ENCODE measurements at places on chromosomes 6 and 20.

- no peak for DNase-seq
Observed at GRCh38 chr20:50959543-50960126, 1.0 kb downstream of the MOCS3 start.

DNA sequence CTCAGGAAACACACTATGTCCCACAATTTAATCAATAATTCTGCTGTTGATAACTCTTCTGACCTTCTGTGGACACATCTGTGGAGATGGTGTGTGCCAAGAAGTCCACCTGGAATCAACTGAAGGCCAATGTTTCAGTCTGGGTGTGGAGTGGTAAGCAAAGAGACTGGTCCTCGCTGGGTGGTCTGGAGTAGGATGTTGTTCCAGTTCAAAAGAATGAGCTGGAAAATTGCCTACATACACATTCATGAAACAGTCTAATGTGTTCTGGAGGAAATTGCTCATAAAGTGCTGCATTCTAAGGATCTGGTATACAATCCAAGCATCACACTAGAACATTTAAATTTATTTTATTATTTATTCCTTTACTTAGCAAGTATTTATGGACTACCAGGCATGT lies 33.9 kb upstream of the TBX18 start:
- DNase-seq: no peak

DNA sequence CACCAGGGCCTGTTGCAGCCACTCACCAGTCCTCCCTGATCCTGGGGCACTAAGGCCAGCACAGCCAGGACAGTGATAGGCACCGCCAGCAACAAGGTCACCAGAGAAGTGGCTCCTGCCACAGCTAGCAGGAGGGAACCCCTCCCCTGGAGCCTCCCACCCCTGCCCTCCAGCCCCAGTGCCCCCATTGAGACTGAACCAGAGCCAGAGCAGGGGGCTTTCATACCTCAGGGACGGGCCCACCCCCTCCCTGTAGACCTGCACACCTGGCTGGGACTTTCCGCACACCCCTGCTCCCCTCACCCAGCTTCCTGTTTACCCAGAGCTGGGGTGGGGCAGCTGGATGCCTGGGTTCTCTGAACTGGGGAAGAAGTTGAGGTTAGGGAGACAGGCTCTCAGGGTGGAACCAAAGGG lies at the start of gene LTB:
Gene LTB (minus strand): TSS at position 195 of the 414 bp plus-strand sequence. CDS start 7 bp downstream, at position 188.
- DNase-seq: peak; percentile 62

DNA sequence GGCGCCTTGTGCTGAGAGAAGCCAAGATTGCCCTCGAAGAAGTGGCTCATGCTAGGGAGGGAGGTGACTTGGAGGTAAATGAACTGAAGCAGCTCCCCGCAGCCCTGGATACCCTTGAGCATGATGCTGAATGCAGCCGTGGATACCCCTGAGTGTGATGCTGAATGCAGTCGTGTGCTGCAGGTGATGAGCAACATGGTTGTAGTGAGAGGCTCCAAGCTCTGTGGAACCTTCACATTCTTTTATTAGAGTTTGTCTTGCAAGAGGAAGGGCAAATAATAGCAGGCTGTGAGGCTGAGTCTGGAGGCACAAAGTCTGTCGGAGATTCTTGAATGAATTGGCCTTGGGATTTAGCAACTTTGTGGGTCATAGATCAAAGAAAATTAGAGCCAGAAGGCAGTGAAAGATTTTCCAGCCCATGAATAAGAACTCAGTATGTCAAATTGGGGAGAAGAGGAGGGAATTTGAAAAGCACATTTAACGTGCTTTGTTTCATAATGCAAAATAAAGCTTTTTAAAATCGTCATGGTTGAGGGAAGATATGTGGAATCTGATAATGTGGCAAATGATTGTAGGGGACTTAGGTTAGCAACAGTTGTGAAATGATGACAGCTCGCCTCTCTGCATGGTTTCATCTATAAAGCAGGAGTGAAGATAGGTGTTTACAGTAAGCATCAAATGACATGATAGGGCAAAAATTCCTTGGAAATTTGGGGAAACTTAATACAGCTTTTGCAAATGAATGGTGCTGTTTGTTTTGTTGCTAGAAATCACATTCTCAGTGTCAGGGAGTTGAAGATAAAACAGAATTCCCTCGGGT lies 120.1 kb upstream of the TIAM2 start:
- no peak for DNase-seq

DNA sequence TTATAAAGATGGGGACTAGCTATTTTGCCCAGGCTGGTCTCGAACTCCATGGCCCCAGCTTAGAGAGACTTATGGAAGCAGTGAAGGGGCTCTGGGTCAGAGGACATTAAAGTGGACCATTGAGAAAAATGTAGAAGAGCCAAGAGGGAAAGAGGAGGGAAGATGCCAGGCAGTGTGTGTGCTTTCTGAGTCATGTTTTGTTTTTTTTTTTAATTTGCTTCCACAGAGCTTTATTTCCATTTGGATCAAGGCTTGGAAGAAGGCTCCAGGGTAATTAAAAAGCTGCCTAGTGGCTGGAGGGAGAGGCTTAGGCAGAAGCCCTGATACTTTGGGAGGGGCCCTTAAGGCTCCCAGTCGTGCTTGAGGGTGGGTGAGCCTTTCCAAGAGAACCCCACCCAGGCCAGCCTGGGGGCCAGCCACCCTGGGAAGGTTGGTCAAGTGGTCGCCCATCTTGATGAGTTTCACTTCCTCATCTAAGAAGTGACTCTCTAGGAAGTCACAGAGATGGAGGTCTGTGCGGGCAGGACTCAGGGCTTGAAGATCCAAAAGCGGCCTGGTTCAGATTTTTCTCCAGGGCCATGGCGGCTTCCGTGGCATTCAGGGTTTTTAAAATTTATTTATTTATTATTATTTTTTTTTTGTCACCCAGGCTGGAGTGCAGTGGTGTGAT lies 3.0 kb upstream of the ZNF335 start:
- DNase-seq: no peak

- DNase-seq: no peak
Observed at GRCh38 chr6:17902974-17903373, 84.5 kb downstream of the KIF13A start.

- no peak for DNase-seq
Observed at GRCh38 chr6:30465595-30466306, 23.6 kb upstream of the HLA-E start.

GRCh38 chr20:6914986-6915385 lies 147.5 kb downstream of the BMP2 start:
- DNase-seq: no peak

- no peak for DNase-seq
Observed at GRCh38 chr6:133040094-133040802, 200.9 kb upstream of the EYA4 start.

GRCh38 chr6:162653808-162654207 lies 73.8 kb downstream of the PRKN start:
- no peak for DNase-seq

- DNase-seq: no peak
Observed at GRCh38 chr6:144613859-144614258, 328.7 kb downstream of the UTRN start.

GRCh38 chr20:20083807-20084206 lies 31.5 kb downstream of the CFAP61 start:
- DNase-seq: no peak

DNA sequence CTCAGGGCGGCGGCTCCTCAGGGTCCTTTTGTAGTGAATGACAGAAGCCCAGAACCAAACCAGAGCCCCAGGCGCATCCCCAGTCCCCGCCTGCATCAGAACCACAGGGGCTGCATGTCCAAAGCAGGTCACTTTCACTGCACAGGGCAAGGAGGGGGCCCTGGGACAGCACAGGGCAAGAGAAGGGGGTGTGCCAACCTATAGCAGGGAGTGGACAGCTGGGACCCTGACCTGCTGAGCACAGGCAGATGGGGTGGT lies 501.4 kb downstream of the PREX1 start:
- no peak for DNase-seq

- no peak for DNase-seq
Observed at GRCh38 chr6:122694602-122695001, 84.4 kb downstream of the PKIB start.

GRCh38 chr20:8020314-8021079 lies 936 bp upstream of the TMX4 start:
- DNase-seq: no peak

DNA sequence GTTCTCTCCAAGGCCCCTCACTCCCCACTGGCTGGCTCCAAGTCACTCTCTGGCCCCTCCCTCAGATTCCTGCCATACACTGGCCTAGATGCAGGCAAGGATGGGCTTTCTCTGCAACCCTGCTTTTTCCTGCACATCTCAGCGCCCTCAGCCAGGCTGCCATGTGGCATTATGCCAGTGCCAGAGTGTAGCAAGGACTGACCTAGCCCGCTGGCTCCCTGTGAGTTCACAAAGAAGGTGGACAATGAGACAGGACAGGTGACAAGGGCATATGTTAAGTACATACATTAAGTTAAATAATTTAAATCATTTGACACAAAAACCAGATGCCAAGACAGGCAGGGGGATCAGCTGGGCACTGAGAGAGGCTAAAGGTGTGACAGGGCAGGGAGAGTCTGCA lies 394.6 kb downstream of the ZFAND3 start:
- DNase-seq: no peak

- DNase-seq: no peak
Observed at GRCh38 chr6:169415179-169415578, 161.5 kb upstream of the THBS2 start.

DNA sequence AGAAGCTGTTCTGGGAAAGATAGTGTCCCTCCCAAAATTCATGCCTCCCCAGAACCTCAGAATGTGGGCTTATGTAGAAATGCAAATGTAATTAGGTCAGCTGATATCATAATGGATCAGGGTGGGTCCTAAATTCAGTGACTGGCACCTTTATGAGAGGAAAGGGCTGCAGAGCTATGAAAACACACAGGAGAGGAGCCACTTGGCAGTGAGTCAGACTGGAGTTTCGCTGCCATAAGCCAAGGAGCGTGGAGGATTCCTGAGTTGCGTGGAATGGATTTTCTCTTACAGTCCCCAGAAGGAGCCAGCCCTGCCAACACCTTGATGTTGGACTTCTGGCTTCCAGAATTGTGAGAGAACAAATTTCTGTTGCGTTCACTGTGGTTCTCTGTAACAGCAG lies 249.8 kb upstream of the PMEPA1 start:
- no peak for DNase-seq

DNA sequence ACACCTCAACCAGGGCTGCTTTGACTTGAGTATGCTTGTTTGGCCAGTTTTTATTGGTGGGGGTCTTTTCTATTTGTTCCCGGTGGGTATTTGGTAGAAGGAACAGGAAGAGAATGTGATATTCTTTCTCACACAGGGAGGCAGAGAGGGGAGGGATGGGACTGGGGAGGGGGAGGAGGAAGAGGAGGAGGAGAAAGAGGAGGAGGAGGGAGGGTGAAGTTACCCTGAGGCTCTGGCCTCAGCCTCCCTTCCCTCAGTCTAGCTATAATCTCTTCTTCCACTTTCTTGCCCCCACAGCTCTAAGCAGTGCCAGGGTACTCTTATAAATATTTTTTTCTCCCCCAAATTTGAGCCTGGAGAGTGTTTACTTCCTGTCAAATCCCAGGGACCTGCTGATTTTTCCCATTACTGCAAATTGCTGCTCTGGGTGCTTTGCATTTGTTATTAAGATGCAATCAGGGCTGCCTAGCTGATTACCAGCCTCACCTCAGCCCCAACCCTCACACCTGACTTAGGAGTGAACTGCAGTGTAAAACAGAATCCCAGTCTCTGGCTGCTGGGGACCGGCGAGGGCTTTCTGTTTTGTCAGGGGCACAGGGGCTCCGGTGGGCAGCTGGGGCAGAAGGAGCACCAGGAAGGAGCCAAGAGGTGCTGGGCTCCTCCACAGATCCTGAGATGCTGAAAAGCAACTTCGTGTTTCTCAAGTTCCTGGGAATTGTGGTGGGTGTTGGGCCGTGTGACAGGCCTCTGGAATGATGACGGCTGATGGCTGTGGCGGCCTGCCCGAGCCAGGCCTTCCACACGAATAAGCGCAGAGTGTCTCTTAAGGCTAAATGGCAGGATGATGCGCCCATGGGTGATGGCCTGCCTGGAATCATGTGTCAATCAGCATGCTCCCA lies 141.4 kb downstream of the CD83 start:
- DNase-seq: no peak

DNA sequence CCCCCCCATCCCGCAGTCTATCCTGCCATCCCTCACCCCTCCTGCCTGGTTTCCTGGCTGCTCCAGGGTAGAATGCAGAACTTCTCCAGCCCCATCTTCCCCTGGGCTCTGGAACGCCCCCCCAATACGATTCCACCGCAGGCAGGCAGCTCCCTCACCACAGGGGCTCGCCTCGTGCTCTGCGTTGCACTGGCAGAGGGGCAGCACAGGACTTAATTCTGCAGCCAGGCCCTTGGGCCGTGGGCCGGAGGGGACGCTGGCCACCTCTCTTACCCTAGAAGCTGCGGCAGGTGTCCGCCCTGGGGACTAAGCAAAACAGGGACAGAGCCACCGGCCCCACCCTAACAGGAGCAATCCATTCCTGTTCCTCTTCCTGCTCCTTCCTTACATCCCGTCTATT lies 263.9 kb downstream of the CDH4 start:
- DNase-seq: no peak

DNA sequence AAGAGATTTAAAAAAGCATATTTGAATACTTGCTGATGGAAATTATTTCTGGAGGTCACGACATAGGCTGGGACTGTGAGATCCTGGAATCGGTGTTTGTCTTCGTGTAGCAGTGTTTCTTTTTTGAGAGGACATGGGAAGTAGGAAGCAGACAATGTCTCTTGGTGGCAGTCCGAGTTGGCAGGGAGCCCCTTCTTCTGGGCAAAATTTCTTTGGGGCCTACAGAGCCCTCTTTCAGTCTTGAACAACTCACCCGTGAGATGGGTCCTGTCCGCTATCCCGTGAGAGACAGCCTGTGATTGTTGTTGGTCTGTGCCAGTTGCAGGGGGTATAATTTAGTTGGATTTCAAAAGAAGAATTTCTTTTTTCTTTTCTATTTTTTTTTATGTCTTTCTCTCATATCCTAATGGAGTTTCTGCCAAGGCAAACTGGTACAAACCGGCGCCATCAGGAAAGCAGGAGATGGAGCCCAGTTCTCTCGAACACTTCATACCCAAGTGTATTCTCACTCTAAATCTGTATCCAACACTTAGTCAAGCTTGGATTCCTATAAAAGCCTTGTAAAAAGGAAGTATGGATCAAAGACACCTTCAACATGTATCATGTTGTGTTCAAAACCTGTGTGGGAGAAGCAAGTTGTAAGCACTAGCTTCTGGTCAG lies 785.1 kb downstream of the MAFB start:
- DNase-seq: no peak

- DNase-seq: no peak
Observed at GRCh38 chr20:2751878-2752566, 48.4 kb downstream of the CPXM1 start.

DNA sequence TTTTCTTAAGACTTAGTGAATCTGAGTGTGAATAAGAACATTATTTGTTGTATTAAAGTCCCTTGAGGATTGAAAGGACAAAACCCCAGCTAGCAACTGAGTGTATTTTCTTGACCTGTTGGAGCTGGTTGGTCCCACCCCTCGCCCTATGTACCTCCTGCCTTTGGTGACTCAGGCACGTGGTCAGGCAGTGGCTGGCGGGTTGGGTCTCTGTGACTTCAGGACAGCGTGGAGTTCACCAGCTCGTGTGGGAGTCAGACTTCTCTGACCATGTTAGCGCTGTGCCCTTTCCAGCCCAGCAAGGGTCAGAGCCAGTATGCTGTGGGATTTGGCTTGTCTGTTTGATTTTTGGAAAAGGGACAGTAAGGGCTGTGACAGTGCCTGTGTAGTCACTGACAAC lies 93.7 kb downstream of the SSR1 start:
- DNase-seq: no peak

Measured in stimulated activated CD8-positive, alpha-beta memory T cell treated with anti-CD3 and anti-CD28 coated beads, Interleukin-2, amount 100 ng/mL, for 1 hour (primary cell).